ENCODE measurements at places on chromosomes 3 and 15.

DNA sequence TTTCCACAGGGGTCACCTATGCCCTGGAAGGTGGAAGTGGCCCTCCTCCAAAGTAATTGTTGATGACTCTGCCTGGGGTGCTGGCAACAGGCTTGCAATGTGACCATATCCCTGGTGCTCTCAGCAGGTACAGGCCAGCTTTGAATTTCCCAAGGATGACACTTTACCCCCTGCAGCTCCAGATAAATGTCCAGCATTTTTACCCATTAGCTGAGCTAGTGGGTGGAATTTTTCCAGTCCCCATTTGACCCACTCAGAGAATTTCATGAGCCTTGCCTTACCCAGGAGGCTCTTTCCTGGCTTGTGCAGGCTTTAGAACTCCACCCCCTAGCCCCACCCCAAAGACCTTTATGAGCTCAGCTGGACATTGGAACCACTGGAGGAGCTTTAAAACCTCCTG, 77.6 kb downstream of the ST8SIA2 start:
- DNase-seq: no peak

DNA sequence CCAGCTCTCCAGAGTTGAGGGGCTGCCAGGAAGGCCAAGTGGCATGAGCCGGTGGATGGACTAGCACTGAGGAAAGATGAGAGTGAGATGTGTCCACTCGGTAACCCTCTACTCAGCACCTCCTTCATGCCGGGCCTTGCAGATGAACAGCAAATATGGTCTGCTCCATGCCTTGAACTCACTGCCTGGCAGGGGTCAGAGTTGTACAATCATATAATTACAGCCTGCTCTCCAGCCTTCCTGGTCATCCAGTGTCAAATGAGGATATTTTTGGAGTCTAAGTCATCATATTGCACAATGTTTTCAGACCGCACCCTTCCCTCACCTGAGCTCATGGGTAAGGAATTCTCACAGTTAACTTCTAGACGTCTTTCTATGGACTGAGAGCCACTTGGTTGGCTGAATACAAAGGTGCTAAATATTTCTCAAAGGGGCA, 4.9 kb downstream of the MGLL start:
- DNase-seq: no peak

DNA sequence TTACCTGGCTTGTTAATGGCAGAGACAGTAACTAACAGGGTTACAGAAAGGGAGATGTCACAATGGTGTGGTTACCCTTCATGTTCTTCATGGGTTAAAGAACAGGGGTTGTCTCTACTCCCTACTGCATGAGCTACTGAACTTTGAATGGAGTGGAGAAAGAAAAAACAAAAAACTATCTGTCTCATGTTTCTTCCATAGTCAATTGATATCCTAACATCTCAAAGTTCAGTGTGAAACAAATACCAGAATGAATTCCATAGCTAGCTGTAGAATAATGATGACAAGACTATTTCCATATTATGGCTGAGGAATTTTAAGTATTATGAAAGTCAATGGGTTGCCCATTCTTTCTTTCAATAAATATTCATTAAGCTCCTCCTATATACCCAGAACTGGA, 161.3 kb upstream of the LPP start:
- DNase-seq: no peak

DNA sequence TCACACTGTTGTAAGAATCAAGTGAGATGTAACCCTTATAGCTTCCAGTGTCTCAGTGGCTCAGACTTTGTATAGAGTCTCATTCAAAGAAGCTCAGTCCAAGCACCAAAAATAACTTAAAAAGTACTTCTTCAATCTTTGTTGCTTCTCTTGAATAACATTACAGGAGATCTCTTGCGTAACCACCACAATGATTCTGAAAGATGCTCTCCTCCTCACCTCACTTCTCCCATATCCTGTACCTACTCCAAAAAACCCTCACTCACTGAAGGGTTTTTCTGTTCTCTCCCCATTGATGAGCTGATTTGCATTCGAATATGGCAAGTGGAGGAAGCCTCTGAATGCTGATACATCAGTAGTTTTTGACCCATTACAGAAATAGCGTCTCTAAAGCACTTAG, 39.4 kb upstream of the MRPS22 start:
- no peak for DNase-seq

GRCh38 chr15:32982001-32982400, 212.5 kb downstream of the FMN1 start:
- no peak for DNase-seq

- no peak for DNase-seq
Measured at GRCh38 chr3:89966877-89967665, 859.6 kb downstream of the EPHA3 start.

GRCh38 chr15:34701536-34701935, 53.3 kb downstream of the GJD2 start:
- no peak for DNase-seq
